ENCODE measurements at places on chromosomes 2 and 18. TPM values are rescaled to one million over a fixed set of nuclear protein-coding genes. Genes with fewer than 3 reads are reported as not detected.

Gene ACVR1C
- total RNA-seq = 0.32 TPM

Gene LCT
- total RNA-seq = not detected

Gene CYP27A1
- total RNA-seq = 7.9 TPM

Gene PSMA8
- 0.20 TPM for total RNA-seq

Gene CROCC2
- total RNA-seq = not detected

Gene TUBA4B
- total RNA-seq = not detected

All from left ventricle myocardium superior (tissue), 1 donor.